Activated T-cell treated with anti-CD3 and anti-CD28 coated beads, Interleukin-2, amount 50 U/mL, for 4 hours (primary cell): ENCODE measurements at places on chromosomes 3 and 15. TPM values are rescaled to one million over a fixed set of nuclear protein-coding genes. Genes with fewer than 3 reads are reported as not detected.

DNA sequence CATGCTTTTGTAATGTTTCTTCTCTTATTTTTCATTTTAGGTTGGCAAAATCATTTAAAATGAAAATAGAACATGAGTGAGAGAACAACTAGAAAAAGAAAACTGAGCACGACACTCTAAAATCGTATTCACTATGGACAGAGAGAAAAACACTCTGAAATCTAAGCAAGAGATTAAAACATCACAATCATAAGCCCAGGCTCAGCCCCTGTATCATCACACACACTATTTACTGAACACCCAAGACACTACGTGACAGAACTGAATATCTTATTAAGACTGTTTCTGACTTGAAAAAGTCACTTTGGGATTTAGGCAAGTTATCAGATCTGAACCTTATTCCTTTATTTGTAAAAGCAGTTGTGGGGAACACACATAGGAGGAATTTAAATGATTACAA lies 82.6 kb upstream of the PLXND1 start:
- DNase-seq, result no peak

GRCh38 chr3:23836536-23837230 lies 30.9 kb downstream of the UBE2E1 start:
- no peak for DNase-seq

GRCh38 chr3:152703245-152703890 lies 131.6 kb upstream of the P2RY1 start:
- DNase-seq, result no peak

- DNase-seq, result no peak
These were observed 60.5 kb downstream of the SLMAP start for GRCh38 chr3:57816471-57817095.

- DNase-seq, result no peak
These were observed 49.4 kb upstream of the CFAP161 start for GRCh38 chr15:81084716-81085115.

DNA sequence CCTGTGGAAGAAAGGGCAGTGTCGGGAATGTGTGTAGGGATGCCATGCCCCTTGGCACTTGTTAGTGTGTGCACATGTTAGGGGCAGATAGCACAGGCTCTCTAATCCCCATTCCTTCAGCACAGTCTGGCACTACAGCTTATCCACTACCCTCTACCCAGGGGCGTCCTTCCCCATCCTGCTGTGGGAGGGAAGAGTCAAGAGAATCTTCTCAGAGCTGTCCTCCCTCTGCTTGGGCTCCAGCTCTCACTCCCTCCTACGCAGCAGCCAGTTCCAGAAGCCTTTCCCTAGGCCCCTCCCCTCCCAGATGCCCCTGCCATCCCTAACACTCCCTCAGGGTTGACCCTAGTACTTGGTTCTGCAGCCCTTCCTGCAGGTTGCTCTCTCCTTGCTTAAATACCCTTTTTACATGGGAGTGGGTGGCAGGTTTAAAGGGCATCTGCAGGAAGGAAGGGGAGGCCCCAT lies 815 bp upstream of the GRM2 start:
- no peak for DNase-seq

- no peak for DNase-seq
These were observed 133.4 kb downstream of the TPRA1 start for GRCh38 chr3:127457094-127457475.

DNA sequence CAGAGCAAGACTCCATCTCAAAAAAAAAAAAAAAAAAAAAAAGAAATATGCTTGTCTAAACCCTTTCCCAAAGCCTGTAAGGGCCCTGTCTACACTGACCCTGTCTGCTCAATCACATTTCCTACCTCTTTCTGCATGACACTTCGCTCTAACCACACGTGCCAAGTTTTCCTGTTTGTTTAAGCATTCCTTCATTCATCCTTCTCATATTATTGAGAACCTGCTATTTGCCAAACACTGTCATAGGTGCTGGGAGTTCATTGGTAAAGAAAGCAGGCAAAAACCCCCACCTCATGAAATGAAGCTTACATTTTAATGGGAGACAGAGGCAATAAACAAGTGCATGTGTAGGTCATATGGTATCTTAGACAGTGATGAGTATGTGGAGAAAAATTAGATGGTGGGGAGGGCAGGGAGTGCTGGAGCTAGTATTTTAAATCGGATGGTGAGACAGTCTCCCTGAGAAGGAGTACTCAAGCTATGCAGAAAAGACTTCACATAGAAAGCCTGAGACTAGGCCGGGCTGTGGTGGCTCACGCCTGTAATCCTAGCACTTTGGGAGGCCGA lies 48.0 kb downstream of the B3GNT5 start:
- DNase-seq, result no peak

The CAMKV gene
- 1.7 TPM for total RNA-seq

The CLRN1 gene
- total RNA-seq, result not detected

The PCOLCE2 gene
- 0.43 TPM for total RNA-seq

The CHRD gene
- total RNA-seq, result 0.33 TPM

The WDR93 gene
- not detected for total RNA-seq

The AHSG gene
- total RNA-seq, result 0.86 TPM
